ELR (cell line): ENCODE measurements at places on chromosomes 3 and 15.

DNA sequence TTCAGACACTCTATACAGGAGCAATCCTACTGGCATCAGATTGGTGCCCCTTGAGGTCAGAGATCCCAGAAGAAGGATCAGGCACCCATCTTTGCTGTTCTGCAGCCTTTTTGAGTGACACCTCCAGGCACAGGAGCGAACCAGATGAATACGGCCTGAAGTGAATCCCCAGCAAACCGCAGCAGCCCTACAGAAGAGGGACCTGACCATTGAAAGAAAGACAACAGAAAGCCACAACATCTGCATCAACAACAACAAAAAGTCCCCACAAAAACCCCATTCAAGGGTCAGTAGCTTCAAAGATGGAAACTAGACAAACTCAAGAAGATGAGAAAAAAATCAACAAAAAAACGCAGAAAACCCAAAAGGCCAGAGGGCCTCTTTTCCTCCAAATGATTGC, 130.4 kb downstream of the PPM1L start:
- DNase-seq, result no peak

DNA sequence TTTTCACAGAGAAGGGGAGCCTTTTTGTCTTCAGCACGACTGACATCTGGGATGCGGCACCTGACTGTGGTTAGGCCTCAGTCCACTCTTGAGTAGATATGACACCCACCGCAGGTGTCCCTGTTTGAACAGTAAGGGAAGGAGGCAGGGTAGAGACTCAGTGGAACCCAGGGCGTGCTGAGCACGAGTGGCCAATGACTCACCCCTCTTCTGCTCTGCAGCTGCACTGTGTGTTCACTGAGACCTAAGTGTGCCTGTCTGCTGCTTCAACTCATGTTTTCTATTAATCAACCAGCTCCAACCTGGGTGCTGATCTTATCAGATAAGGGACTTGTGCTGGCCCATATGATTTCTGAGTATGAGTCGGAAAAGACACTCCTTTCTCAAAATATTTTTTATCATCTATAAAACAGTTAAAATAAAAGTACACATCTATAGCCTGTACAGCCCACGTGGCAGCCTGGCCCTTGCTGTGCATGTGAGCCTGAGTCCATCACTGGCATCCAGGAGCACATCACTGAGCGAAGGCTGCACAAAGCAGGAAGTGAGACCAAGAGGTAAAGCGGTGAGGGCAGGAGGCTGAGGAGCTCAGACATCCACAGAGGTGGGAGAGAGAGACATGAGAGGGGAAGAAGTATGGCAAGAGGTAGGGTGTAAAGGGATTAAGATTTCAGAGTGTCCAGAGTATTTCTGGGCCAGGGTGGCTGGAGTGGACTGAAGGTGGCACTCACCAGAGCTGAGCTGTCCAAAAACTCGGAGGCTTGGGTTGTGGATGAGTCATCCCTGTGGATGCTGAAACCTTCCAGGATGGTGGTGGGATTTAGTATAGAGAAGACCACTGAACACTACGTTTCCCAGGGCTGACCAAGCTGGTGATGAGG, 49.2 kb downstream of the SLC41A3 start:
- DNase-seq, result peak; percentile 20

- DNase-seq, result peak; percentile 7
Observed at GRCh38 chr3:62727536-62727935, 147.7 kb downstream of the CADPS start.

DNA sequence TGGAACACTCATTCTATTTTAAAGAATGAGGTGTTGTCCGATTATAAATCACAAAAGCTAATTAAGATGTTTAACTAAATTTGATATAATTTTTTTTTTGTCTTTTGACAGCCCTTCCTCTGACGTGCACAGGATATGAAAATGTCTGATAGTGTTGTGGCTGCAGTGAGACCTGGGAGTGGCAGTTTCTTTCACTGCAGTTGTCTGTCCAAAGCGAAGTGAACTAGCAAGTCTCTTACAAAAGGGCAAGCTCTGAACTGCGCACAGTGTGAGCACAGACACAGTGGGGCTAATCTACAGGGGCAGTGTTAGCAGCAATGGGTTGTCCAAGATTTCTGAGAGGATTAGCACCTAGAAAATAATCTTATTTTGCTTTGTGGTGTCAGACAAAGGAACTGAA, 29.1 kb upstream of the MYRIP start:
- no peak for DNase-seq

DNA sequence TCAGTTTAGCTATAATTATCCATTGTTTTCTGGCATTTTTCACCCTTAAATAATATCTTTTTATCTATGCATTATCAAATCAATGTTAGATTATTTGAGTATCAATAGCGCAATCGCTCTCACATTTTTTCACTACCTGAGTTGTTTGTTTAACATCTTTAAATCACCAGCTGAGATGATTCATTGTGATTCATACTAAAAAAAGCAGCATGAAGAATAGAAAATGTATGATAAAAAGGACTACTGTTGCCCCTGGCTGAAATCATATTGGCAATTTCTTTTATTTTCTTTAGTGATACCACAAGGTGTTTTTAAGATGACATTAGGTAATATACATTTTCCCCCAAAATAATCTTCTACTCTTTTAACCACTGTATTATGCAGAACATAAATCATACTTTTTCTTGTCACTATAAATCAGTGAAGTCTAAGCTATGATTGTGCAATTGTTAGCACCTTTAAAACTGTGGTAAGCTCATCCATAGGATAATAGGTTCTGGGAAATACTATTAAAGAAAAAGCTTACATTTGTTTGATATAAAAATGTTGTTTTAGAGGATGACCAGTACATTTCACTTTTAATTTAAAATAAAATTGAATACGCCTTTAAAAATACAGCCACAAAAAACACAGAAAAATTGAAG, 889.1 kb downstream of the NAALADL2 start:
- peak; percentile 52 for DNase-seq

DNA sequence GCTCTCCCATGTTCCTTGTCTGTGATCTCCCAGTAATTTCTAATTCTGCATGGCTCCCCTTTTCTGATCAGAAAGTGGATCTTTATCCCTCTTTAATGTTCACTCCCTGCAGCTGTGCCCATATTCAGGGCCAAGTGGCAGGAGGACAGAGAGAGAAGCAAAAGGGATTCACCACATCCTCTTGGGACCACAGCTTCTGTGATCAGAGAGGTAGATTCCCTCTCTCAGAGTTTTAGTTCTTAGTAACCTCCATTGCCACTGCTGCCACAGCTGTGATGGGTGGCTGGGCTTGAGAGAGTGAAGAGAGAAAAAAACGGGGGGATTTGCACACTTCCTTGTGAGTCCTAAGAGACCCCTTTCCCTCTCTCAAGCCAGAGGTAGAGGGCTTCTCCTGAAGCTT, 49.2 kb downstream of the GLCE start:
- DNase-seq, result no peak

GRCh38 chr15:97162805-97163495, 797.6 kb upstream of the ARRDC4 start:
- DNase-seq, result no peak

DNA sequence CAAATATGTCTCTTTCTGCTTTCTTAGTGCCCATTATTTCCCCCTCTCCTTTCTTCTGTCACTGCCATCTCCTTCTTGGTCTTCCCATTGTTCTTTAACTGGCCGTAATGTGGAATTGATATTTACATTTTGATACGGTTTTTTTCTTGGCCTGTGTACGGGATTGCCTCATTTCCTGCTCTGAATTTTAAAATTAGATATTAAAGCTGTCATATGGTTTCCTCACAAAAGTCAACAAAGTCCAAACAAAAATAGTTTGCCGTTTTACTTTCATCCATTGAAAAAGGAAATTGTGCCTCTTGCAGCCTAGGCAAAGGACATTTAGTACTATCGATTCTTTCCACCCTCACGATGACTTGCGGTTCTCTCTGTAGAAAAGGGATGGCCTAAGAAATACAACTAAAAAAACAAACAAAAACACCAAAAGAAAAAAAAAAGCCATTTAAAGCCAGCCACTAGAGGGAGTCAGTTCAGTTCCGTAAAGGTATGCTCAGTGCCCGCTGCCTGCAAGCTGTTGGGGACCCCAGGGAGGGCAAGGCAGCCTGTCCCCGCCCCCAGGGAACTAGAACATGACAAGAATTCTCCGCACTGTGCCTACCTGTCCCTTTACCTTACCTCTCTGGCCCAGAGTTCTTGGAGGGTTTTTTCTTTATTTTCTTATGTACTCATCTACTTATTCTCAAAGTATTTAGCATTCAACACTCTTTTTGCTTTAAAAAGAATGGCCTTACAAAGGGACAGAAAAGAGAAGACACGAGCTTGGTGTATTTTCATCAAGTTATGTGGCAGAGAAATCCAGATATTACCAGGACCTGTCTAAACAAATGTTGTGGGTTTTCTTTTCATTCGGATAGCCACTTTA, 30.0 kb upstream of the NR2E3 start:
- peak; percentile 79 for DNase-seq

DNA sequence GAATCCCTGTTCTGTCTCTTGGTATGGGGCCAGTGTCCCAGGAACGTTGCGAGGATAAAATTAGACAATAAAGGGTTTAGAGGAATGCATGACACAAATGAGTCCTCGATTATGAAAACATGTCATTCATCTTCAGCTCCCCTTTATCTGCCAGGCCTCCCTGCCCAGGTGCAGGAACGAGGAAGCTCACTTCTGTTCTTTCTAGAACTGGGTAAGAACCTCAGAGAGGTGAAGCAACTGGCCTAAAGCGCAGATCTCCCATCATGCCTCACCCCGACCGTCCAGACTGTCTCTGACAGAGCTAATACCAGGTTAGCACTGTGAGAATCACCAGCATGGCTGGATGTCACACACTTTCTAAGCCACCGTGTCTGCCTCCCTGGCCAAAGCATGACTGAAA, 1.5 kb upstream of the ITIH1 start:
- no peak for DNase-seq
